ENCODE measurements at places on chromosomes 3 and 15.

DNA sequence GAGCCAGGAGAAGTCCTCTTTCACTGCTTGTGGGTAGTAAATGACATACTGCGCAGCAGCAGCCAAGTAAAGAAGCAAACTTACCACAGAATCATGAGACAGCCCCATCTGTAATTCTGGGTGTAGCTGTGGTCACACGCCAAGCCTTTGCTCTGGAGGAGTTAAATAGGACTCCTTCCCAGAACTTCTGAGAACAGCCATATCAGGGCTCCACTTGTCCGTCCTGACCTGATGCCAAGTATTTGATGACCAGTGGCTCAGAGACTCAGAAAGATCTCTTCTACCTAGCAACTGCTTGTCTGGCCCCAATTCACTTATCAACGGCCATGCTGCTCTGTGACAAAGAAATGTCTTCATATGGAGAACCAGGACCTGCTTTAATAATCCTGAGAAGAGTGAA lies 20.6 kb upstream of the GOLIM4 start:
- no peak for DNase-seq

- DNase-seq: no peak
Observed at GRCh38 chr3:153182501-153183293, 20.7 kb downstream of the RAP2B start.

DNA sequence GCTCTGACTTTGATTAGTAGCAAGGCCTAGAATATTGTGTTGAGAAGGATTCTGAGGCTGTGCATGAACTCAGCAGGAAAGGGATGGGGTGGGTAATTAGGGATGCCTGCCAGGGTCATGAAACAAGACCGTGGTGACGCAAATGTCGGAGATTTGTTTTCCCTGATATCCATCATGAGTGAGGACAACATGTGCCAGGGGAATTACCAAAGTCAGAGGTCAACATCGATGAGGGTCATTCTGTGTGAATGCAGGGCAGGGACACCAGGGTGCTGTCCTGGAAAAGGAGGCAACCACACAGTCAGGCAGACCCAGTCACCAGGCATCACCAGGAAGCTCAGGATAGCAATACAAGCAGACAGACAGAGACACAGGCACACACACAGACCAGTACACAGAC lies 52.2 kb downstream of the SLCO2A1 start:
- DNase-seq: no peak

- no peak for DNase-seq
Observed at GRCh38 chr3:46132565-46132964, 75.5 kb downstream of the CCR1 start.

- no peak for DNase-seq
Observed at GRCh38 chr3:182514236-182514964, 278.9 kb upstream of the ATP11B start.

GRCh38 chr3:79184251-79184650 lies 583.5 kb downstream of the ROBO1 start:
- DNase-seq: no peak

DNA sequence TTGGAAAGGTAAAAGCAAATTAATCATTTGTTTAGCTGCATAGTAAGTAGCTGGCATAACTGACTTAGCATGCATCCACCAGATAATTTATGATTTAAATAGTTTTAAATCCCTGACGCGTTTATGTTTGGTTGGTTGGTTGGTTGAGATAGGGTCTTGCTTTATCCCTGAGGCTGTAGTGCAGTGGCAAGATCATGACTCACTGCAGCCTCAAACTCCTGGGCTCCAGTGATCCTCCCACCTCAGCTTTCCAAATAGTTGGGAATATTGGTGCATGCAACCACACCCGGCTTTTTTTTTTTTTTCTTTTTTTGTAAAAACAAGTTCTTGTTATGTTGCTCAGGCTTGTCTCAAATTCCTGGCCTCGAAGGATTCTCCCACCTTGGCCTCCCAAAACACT lies 263.4 kb downstream of the MCTP2 start:
- DNase-seq: no peak

GRCh38 chr3:55014081-55014480 lies 86.2 kb upstream of the LRTM1 start:
- no peak for DNase-seq

DNA sequence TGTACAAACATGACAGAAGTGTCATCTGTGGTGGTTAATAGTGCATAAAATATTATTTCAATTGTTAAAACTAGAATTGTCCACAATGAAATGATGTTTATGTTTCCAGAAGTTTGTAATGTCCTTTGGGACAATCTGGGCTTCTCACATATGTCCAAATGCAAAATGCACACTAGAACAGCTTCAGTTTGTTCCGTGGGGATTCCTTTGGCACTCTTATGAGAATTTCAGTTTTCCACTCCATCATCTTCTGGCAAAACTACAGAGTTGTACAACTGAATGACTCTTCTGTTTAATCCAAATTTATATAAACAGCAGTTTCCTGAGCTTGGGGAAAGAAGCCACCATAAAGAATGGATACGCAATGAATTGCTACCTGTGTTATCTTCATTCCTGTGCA lies 2.0 kb upstream of the OR5H6 start:
- no peak for DNase-seq

- no peak for DNase-seq
Observed at GRCh38 chr3:147730284-147730683, 321.1 kb downstream of the ZIC1 start.

GRCh38 chr15:42089942-42090341 lies 4.4 kb downstream of the PLA2G4D start:
- DNase-seq: no peak

GRCh38 chr15:72179950-72180581 lies 17.5 kb downstream of the GRAMD2A start:
- no peak for DNase-seq

GRCh38 chr3:12869035-12869621 lies 27.8 kb upstream of the RPL32 start:
- DNase-seq: peak; percentile 76

- DNase-seq: no peak
Observed at GRCh38 chr3:107450254-107450893, 72.4 kb upstream of the BBX start.

DNA sequence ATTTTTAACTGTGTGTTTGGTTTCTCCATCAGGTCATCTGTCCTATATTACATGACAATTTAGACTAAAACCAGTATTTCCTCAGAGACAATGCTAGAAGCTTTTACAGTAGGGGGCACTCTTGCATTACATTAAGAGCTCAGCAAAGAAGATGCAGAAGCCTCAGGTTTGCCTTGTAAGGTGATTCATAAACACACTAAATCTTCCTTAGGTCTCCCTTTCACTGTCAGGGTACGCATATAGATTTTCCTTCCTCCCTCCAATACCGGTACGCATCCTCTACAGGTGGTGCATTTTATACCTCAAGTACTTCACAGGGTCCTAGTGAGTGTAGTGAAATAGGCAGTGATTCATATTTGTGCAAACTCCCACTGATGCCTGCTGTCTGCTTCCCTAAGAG lies 46.5 kb downstream of the CD86 start:
- peak; percentile 82 for DNase-seq

GRCh38 chr3:192553707-192554106 lies 173.6 kb downstream of the FGF12 start:
- DNase-seq: no peak

GRCh38 chr3:86244905-86245304 lies 746.0 kb downstream of the VGLL3 start:
- no peak for DNase-seq

GRCh38 chr3:128950223-128950938 lies 43.5 kb downstream of the CFAP92 start:
- DNase-seq: peak; percentile 42

DNA sequence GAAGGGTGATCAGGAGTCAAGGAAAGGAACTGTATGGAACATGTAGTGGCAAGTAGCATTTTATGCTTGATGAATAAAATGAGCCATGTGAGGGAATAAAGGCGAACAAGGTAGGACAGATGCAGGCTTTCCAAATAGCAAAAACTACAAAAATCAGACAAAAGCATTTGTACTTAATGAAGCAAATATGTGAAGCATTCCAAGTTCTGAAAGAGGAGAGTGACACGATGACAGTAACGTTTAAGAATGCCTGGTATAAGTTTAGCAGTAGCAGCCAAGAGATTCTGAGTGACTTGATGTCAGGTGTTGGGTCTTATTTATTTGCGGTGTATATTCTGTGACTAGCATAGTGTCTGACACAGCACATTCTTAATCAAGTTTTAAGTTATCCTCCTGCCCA lies 408.2 kb upstream of the RASGRP1 start:
- DNase-seq: no peak

DNA sequence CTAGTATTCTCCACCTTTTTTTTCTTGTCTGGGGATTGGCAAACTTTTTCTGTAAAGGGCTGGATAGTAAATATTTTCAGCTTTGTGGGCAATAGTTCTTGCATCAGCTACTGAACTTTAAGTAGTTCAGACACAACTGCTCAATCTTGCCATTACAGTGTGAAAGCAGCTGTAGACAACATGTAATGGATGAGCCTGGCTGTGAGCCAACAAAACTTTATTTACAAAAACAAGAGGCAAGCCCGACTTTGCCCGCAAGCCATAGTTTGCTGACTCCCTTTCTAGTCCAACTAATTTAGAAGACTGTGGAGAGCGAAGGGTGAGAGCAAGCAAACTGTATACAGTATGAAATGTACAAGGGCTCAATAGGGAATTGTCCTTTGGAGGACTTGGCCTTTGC lies 6.2 kb downstream of the FRMD4B start:
- DNase-seq: no peak

- no peak for DNase-seq
Observed at GRCh38 chr3:99526921-99527320, 111.5 kb upstream of the COL8A1 start.

DNA sequence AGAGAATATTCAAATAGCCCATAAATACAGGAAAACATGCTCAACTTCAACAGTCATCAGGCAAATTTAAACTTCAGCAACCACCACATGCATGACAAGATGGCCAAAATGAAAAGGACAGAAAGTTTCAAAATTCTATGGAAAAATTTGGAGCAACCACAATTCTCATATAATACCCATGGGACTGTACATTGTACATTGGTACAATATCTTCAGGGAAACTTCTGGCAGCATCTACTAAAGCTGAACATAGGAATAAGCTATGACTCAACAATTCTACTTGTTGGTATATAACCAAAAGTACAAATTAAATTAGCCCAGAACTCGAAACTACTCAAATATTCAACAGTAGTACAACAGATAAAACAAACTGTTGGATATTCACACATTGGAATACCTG lies 847.6 kb downstream of the TBL1XR1 start:
- no peak for DNase-seq

DNA sequence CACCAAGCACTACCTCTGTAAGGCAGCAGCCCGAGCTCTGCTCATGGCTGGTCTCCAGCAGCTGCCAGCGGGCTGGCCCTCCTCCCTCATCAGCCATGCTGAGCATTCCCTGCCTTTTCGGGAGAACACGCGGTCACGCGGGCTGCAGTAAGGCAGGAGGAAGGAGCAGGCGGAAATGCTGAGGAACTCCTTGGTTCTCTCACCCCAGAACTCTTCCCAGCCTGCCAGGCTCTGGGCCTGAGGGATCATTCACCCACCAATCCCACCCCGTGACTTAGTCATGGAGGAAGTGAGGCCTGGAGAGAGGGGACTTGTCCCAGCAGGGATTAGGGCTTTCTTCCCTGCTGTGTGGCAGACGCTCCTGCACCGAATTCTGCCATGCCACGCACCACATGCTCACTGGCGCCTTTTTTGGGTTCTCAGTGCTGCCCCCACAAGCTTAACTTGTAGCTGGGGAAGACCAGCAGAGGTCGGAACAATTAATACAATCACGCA lies 42.9 kb upstream of the RPL32 start:
- DNase-seq: no peak

DNA sequence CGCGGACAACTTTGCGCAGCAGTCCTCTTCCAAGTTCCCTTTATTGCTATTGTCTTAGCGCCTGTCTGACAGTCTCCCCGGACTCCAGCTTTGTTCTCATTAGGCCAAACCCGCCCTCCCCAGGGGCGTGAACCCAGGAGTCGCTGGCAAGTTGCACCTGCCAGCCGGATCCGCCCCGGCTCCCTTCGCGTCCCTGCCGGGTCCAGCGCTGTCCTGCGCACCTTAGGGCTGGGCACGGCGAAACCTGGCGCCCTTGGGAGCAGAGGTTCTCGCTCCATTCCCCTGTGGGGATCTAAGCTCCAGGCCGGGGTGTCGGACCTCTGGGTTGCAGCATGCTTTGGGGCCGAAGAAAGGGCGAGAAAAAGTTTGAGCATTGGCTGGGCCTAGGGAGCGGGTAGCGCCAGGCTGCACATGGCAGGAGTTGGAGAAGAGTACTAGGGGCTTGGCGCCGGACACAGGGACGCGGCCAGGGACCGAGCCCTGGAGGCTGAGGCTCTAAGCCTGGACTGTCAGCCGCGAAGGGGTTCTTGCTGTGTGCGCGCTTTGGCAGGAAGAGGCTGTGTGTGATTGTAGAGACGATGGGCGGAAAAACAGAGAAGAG lies 335.1 kb upstream of the THRB start:
- DNase-seq: peak; percentile 32

GRCh38 chr15:60651734-60652141 lies 172.8 kb upstream of the ICE2 start:
- DNase-seq: no peak

DNA sequence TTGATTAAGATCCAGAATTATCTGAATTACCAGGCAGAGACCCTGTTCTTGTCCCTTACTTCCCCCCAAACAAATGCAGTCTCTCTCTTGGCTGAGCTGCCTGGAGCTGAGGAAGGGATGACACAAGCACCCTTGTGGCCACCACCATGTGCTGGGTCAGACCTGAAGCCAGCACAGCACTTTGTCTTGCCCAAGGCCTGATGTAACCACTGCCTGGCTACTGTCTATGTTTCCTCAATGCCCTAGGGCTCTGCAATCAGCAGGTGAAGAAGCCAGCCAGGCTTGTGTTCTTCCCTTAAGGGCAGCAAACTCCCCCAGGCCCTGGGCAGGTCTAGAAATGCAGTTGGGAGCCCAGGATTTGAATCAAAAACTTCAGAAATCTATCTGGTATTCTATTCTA lies 15.8 kb upstream of the CASR start:
- DNase-seq: no peak

DNA sequence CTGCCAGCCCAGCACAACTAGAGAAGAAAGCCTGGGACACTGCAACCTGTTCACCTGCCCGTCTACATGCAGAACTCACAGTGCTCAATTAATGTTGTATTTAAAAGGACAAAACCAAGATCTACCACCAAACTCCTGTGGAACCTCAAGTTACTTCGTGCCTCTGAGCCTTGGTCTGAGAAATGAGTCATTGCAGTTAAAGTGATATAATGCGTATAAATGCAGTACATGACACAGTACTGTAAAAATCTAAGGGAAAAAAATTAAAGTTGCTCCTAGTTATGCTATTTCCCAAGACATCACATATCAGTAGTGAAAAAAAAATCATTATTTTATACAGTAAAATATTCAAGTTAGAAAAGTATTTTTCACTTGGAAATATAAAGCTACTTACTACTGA lies 138.9 kb downstream of the ZIC4 start:
- DNase-seq: no peak

GRCh38 chr3:59784164-59784563 lies 734.3 kb upstream of the CFAP20DC start:
- no peak for DNase-seq

GRCh38 chr15:88623061-88623460 lies 1.9 kb downstream of the AEN start:
- DNase-seq: peak; percentile 54

DNA sequence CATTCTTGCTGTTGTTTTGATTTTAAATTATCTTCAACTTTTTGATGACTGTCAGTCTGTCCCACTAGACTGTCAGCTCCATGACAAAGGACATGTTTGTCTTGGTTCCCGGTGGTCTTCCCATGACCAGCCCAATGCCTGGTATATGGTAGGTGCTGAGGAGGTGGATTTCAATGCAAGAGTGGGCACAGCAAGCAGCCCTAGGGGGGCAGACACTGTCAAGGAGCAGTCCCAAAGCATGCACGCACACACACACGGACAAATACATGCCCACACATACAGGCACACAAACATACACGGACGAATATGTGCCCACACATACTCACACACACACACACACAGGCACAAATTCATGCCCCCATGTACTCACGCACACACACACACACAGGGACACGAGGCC lies 12.0 kb downstream of the KLF15 start:
- DNase-seq: no peak
